Lung (tissue), 17 donors: ENCODE measurements at places on chromosomes 7 and 10.
A peak's percentile ranks its signal among the peaks of the same experiment; 100 is the strongest.

- no peak for DNase-seq
These were observed 24.3 kb downstream of the HSPB1 start for GRCh38 chr7:76326646-76327233.

- DNase-seq: peak; percentile 85
These were observed 305.7 kb downstream of the FZD1 start for GRCh38 chr7:91569728-91570457.

- no peak for DNase-seq
These were observed 99.7 kb downstream of the CCSER2 start for GRCh38 chr10:84427903-84428650.

DNA sequence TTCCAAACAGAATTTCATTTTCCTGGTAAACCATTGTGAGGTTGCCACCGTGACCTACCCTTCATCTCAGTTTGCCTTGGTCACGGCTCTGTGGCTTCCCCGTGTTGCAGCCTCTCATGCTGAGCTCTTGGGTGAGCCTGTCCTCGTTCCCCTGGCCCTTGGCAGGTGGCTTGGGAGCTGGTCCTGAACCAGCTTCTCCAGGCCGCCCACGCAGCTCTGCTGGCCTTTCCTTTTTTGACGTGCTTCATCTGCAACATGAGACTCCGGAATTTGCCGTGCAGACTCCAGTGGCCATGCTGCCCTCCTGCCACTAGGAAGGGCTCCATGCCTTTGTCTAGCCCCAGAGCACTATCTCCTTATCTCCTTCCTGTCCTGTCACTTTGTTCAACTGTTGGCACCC, 93.0 kb upstream of the NPS start:
- DNase-seq: no peak

DNA sequence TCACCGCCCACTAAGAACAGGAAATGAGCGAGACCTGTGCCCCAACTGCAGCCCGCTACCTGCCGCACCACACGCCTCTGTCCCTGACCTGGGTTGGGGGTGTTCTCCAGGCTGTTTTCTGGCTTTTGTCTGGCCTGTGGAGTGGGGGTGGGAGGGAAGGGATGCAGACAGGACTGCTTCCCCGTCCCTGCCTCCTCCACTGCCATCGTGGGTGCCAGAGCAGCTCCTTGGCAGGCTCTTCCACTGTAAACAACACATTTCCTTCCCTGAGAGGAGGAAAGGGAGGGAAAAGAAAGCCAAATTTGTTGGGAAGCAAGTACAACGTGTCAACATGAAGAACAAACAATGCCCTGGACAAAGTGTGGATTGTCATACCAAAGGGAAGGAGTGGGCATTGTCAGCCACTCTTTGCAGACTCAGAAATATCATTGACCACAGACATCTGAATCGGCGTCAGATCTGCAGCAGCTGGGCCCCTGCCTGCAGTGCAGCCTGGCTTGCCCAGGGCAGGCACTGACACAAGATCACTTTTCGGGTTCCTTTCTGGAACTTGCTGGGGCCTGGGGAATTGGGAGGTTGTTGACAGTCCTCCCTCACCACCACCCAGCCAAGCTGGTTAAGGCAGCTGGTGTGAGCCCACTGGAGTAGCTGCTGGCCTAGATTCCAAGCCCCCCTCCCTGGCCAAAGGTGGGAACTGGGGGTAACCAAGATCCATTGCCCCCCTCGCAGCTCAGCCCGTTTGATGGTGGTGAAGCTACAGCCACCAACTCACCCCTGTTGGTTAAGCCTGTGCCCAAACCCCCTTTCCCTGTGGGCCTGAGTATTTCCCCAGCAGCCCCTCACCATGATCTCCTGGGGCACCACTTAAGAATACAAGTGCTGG, 22.6 kb upstream of the TRIM8 start:
- peak; percentile 70 for DNase-seq

GRCh38 chr10:116629340-116629739, 8.6 kb downstream of the PNLIPRP2 start:
- DNase-seq: peak; percentile 3

DNA sequence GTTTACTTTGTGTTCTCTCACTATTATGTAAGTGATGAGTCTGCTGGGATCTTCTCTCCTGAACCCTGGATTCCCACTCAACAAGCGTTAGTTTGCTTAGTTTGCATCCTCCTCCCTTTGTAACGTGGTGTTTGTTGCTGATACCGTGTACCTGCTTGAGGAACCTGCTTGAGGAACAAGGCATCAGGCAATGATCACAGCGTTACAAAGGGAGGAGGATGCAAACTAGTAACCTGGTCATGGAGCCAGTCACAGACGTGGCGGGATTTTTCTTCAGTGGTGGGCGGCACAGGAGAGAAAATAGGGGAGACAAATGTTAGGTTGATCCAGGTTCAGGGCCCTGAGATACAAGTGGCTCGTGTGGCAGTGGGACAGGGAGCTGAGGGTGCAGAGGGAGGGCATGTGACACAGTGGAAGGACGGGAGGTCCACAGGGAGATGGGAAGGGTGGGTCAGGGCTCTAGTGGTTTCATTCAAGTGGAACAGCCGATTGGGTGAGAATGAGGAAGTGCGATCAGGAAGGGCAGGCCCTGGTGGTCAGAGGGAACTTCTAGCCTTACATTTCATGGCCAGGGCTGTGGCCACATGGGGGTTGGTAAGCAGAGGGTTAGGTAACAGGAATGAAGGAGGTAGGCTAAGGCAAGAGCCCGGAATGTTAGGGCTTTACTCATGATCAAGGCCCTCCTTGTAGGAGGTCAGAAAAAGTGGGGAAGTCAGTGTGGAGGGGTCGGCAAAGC, 38.0 kb downstream of the SNX10 start:
- no peak for DNase-seq

GRCh38 chr7:88661921-88662320, 97.6 kb upstream of the ZNF804B start:
- no peak for DNase-seq

DNA sequence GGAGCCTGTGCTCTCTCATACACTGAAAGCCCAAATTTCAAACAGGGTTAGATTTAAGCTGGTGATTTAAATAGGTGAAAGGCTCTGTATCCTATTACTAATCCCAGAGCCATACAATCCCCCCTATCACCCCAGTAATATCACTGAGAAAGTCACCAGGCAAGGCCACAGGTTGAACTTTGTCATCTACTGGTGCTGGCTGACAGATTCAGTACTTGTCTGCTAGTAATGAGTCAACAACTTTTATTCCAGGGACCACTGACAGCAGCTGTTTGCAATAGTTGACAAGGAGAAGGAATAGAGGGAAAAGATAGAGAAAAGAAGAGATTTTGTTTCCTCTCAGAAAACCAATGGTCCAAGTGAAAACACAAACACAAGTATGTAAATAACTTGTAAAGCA, 10.4 kb downstream of the ASB15 start:
- no peak for DNase-seq

GRCh38 chr10:927131-927530, 4.4 kb downstream of the LARP4B start:
- no peak for DNase-seq

GRCh38 chr7:9201928-9202327, 768.5 kb downstream of the NXPH1 start:
- DNase-seq: no peak

GRCh38 chr10:30789806-30790205, 160.3 kb upstream of the LYZL2 start:
- no peak for DNase-seq

DNA sequence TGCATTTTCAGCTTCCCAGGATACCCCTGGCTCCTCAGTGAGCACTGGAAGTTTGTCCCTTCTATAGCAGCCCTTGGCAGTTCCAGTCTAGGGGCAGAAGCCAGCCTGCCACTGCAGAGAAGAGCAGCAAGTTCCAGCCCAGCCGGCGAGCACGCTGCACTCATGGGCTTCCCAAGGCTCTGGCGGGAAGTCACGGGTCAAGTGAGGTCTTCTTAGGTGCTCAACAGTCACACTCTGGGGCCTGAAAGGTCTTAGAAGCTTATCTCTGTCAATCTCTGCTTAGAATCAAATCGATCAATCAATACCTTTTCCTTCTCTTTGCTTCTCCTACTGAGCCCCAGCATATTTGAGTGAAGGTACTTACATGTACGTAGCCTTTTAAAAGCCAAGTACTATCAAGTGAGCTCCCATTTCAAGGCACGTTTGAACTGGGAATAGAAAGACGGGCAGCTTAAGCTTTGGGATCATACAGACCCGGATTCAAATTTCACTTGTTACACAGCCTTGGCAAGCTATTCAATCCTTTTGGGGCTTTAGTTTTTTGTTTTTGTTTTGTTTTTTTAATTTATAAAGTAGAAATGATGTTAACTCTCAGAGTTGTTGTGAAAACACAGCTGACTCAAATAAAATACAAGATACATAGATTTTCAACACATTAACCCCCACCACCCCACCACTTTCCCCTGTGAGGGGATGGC, 152.6 kb upstream of the KLF14 start:
- no peak for DNase-seq

- no peak for DNase-seq
These were observed 27.3 kb downstream of the TBATA start for GRCh38 chr10:70757856-70758255.

- DNase-seq: no peak
These were observed 40.6 kb downstream of the MGAM2 start for GRCh38 chr7:142152076-142152475.

DNA sequence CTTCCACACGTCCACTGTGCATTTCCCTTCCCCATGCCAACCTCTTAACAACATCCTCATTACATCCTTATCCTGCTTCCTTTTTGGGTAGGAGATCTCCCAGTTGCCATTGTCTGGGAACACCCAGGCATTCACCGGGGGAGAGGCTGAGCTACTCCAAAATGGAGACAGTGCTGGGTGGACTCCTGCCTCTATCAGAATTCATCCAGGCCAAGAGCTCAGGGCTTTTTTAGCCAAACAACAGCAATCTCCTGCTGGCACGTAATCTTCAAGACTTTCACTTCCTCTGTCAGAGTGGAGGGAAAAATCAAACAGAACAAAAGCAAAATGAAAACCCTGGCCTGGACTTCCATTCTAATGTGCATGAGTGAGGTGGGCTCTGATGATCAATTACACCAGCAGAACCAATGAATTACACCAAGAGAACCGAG, 245.0 kb downstream of the PRPF18 start:
- DNase-seq: peak; percentile 80

GRCh38 chr10:105837951-105838350, 1196.9 kb downstream of the SORCS3 start:
- DNase-seq: no peak

DNA sequence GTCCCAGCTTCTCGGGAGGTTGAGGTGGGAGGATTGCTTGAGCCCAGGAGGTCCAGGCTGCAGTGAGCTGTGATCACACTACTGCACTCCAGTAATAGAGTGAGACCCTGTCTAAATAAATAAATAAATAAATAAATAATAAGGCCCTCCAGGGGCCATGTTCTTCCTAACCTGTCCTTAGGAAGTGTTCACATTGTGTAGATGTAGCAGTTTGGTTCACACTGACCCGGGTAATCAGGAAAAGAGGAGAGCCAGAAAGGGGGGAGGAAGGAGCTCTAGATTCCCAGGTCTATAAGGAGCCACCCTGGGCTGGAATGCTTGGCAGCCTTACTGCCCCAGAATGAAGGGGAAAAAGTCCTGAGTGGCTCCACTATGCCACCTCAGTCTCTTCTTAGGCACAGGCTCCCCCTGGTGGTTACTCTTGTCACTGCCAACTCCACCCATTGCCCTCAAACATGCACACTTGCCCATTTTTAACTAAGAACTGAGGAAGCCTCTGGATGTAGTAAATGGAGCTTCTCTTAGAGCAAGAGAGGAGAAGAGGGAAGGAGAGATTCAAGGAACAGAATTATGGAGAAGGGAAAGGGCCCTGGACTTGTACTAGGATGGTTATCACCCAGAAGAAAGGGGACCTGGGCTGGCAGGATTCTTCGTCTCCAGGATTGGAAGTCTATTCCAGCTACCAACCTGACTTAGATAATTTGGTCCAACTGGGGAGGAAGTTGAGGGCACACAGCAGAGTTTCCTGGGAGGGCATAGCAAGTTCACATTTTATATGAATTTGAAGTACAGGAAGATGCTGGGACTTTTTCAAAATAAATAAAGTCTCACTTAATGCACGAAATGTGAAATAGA, 7.8 kb downstream of the HPS6 start:
- DNase-seq: peak; percentile 73

- DNase-seq: peak; percentile 81
These were observed 61.6 kb downstream of the LHPP start for GRCh38 chr10:124522933-124523871.
